Frontal cortex (tissue), 4 donors: ENCODE measurements at places on chromosomes 1 and 21. TPM values are rescaled to one million over a fixed set of nuclear protein-coding genes. Genes with fewer than 3 reads are reported as not detected.
A peak's percentile ranks its signal among the peaks of the same experiment; 100 is the strongest.

Gene SMPDL3B
- 0.82 TPM for total RNA-seq

Gene HTR1D
- total RNA-seq, result under 0.01 TPM

Gene CLCA4
- not detected for total RNA-seq

Gene RAB42
- total RNA-seq, result 1.2 TPM

Gene L1TD1
- 0.41 TPM for total RNA-seq

Gene TPTE
- total RNA-seq, result not detected

Gene FAM177B
- total RNA-seq, result not detected

Gene HHAT
- total RNA-seq, result 2.4 TPM

- DNase-seq, result no peak
Observed at GRCh38 chr1:240435996-240436566, 175.9 kb downstream of the GREM2 start.

DNA sequence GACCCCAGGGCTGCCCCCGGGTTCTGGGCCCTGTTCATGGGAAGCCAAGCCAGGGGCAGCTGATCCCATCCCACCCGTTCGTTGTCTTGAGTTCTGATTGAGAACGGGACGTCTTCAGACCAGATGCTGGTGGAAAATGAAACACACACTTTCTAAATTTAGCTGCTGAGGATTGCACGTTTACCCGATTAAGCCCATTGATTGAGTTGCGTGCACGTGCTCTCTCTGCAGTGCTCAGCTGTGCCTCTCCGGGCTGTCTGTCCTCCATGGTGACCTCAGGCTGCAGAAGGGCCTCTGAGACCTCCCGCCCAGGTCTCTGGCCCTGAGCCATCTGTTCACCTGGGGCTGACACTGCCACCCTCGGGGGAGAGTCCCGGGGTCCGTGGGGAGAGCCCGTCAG is 27.0 kb upstream of the PEX10 start:
- DNase-seq, result no peak

GRCh38 chr1:226512076-226512728 is 36.4 kb upstream of the STUM start:
- DNase-seq, result no peak

DNA sequence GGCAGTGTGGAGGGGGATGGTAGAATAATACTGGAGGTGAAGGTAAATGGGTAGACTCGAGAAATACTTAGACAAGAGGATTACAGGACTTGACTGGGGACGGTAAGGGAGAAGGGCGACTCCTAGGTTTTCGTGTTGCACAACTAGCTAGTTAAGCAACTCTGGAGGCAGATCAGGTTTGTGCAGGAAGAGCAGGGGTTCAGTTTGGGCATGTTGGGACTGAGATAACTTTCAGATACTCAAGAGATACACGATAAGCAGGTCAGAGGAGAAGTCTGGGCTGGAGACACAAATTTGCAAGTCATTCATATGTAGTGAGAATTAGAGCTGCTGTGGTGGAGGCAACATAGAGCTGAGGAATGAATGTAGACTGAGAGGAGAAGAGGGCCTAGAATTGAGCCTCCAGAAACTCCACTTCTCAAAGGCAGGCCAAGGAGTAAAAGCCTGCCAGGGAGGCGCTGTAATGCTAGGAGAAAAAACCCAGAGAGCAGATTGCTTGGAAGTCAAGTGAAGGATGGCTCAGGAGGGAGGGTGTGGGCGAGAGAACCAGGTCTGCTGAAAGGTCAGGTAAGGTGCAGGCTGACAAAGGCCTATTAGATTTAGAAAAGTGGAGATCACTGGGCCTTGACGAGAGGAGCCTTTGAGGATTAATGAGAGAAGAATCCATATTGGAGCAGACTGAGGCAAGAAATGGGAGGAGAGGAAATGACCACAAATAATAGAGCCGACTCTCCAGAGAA is 20.8 kb downstream of the MAB21L3 start:
- no peak for DNase-seq

DNA sequence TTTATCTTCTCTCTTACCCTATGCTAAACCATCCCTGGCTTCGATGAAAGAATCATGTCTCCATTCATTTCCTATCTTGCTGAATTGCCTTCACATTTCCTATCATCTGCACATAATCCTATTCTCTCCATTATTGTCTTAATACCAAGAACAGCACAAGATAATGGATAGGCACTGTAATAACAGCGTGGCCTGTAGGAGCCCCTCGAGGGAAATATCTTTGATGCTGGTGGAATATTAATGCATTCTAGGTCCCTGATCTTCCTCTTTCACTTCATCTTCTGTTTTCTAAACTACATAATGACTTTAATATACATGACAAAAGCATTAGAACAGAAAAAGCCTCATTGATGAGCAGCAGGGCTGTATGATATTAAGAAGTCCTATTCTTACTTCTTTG is 720.6 kb downstream of the RWDD3 start:
- no peak for DNase-seq

DNA sequence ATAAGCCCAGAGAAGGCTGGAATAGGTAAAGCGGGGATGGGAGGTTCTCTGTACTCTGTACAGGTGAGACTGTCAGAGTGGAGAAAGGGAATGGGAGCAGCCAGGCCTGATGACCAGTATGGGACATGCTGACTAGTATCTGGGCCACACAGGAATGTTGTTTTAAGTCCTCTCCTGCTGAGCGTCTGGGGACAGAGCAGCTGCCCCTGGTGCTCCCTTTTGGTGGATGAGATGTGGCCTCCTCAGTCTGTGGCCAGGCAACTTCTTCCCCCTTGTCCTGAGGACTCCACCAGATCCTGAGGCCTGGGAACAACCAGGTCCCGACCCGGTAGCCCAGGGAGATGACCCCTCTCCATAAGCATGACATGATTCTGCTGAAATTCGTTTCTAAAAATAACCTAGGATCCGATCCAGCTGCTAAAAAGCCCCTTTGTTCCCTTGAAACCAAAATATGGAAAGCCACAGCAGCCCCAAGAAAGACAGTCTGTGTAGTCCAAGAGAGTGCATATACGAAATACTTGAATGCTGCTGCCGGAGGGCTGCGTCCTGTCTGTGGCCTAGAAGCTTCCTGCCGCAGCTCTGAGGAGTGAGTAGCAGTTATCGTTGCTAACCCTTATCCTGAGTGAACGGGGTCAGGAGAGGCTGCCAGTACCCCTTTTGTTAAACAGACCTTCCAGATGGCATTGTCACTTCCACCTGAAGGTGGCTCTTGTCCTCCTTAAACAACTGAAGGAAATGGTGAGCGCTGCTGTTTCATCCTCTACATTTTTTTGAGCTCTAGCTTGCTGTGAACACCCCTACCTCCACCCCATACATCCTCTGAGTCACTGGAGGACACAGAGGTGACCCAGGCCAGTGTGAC is 47.1 kb downstream of the ATP2B4 start:
- no peak for DNase-seq

- DNase-seq, result no peak
Observed at GRCh38 chr1:68221980-68222373, 10.3 kb downstream of the WLS start.

DNA sequence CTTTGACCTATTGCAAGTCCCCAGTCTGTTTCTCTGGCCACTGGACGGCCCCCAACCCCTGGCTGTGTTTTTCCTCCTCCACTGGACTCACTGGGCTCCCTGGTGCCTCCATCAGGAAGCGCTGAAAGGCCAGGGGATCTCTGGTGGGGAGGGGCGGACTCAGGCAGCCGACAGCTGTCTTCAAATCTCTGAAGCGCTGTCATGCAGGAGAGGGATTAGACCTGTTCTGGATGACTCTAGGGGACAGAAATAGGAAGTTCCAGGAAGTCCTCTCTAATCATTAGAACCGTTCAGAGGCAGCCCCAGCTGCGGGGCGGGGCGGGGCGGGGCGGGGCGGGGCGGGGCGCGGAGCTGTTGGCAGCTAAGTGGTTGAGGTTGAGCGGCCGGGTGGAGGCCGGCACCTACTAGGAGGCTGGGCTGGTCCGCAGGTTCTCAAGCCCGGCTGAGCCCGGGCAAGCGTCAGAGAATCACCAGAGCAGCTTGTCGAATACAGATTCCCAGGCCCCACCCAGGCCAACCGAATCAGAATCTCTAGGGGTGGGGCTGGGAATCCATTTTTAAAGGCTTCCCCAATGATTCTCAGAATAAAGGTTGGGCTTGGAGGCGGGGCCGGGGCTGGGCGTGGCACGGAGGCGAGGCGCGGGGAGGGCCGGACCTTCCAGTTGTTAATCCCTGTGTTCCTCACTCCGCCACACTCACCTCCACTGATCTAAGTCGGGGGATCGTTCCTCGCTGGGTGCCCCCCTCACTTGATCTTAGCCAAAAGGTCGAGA is 11.4 kb upstream of the PHLDA3 start:
- DNase-seq, result peak; percentile 59

- no peak for DNase-seq
Observed at GRCh38 chr1:169472738-169473137, 13.0 kb downstream of the SLC19A2 start.

DNA sequence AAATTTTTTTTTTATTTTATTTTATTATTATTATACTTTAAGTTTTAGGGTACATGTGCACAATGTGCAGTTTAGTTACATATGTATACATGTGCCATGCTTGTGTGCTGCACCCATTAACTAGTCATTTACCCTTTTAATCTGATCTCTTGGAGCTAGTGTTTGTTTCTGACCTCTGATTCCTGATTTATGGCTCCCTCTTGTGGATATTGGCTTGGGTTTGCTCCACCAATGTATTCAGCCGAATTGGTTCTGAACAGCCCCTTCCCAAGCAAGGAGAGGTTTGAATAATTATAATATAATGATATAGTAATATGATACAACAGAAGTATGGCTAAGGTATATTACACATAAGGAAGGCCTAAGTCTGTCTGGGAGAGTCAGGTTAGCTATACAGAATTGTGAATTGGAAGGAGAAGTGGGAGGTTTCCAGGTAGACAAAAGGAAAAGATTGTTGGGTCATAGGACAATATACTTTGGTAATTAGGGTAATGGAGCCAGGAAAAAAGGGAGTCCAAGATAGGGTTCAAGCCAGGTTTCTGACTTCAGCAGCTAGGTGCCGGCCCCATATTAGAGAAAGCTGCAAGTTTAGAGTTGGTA is 53.1 kb upstream of the HMCN1 start:
- DNase-seq, result no peak

- DNase-seq, result no peak
Observed at GRCh38 chr1:43319766-43320165, 17.9 kb upstream of the MPL start.

DNA sequence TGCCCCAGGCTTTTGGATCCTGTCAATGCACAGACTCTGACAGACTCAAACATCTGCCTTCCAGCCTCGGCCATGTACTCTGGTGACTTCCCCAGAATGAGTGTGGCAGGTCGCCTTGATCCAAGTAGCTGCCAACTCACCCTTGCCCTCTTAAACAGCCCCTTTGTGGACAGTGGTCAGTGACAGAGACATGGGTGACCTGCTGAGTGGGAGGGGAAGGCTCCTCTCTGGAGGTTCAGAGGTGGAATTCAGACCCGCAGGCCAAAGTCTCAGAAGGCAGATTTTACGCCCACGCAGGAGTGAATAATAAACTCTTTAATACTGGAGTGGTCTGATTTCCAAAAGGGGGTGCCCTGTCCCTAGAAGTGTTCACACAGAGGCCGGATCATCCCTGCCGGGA is 63.5 kb downstream of the TLR5 start:
- DNase-seq, result no peak

DNA sequence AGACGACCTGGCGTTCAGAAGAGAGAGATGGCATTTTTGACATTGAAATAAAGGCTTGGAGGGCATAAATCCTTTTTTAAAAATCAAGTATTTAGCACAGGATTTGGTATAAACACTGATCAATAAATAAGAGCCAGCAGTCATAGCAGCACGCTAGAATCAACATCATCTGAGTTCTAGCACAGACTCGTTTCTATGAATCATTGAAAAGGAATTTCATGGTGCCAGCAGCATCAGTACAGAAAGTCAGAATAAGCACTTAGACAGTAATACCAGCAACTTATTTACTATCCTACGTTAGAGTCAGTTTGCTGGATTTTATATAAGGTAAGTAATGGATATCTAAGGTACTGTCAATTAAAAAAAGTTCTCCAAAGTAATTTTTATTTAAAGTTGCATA is 119.3 kb downstream of the HLCS start:
- DNase-seq, result peak; percentile 17

GRCh38 chr1:18752409-18752808 is 107.1 kb downstream of the TAS1R2 start:
- DNase-seq, result no peak

- DNase-seq, result no peak
Observed at GRCh38 chr1:32695098-32695904, 7.3 kb downstream of the SYNC start.

GRCh38 chr1:208013210-208013609 is 102.3 kb upstream of the CD34 start:
- no peak for DNase-seq

- no peak for DNase-seq
Observed at GRCh38 chr1:99788896-99789295, 22.5 kb upstream of the FRRS1 start.

DNA sequence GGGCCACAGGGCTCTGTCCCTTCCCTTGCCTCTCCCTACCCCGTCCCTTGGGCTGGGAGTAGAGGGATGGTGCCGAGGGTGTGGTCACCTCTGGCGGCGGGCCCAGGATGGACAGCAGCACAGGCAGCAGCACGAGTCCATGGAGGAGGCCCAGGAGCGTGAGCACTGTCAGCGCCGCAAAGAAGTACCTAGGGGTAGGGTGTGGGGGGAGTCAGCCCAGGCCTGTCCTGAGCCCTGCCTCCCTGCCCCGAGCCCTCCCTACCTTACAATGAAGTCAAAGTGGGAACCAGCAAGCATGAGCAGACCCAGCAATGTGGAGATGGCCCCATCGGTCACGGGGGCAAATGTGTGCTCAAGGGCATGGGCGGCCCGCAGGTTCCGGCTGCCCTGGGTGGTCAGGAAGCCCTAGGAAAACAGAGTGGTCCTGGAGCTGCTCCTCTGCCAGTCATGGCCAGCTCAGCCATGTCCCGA is 14.7 kb downstream of the BTBD19 start:
- no peak for DNase-seq

DNA sequence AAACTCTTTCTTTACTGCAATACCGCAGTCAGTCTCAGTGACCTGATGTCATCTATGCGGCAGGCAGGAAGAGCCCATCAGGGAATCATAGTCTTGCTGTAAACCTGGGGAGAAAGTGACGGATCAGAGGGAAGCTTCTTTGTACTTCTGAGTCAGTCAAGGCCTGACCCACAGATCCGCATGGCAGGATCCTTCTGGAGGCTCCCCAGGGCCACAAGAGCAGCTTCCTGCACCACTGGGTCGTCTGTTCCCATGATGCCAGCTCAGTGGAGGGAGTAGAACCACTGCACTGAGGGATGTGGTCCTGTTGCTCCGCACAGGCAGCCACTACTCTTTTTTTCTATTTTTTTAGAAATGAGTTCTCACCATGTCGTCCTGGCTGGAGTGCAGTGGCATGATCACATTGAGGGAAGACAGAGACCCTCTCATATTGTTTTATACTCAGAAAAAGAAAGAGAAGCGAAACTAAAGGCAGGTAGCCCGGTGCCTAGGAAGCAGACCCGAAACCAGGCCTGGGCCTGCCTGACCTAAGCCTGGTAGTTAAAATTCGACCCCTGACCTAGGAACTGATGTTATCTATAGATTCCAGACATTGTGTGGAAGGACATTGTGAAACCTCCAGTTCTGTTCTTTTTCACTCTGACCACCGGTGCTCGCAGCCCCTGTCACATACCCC is 6.3 kb upstream of the ERVH48-1 start:
- no peak for DNase-seq

DNA sequence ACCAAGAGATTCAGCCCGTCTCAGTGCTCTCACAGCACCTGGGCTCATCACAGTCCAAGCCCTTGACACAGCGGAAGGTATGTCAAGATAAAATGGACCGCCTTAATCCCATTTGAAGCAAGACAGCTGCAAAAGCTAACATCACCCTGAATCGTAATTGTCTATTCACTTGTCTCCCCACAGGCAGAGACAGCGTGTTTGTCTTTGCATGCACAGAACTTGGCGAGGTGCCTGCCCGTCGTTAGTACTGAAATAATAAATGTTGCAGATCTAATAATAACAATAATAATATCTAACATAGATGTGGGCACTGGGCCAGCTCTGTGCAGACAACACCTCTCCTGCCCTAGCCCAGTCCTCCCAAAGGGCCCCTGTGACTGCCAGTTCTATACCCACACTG is 271.7 kb downstream of the NPHP4 start:
- no peak for DNase-seq
